ENCODE measurements at places on chromosomes 4 and X.

GRCh38 chr4:96241819-96242218 lies 401.9 kb downstream of the PDHA2 start:
- DNase-seq = no peak

- no peak for DNase-seq
Measured at GRCh38 chr4:140672416-140672815, 83.8 kb downstream of the TBC1D9 start.

GRCh38 chrX:74325130-74326059 lies 21.4 kb downstream of the ZCCHC13 start:
- DNase-seq = no peak

DNA sequence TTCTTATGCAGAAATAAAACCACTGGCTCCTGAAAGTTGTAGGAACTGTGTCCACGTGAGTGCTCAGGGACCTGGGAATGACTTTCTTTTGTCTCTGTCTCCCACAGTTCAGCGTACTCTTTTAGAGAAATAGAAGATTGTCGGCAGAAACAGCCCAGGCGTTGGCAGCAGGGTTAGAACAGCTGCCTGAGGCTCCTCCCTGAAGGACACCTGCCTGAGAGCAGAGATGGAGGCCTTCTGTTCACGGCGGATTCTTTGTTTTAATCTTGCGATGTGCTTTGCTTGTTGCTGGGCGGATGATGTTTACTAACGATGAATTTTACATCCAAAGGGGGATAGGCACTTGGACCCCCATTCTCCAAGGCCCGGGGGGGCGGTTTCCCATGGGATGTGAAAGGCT lies 11.2 kb upstream of the XG start:
- no peak for DNase-seq

- peak; percentile 53 for DNase-seq
Measured at GRCh38 chr4:153438916-153439756, 27.0 kb upstream of the TMEM131L start.

DNA sequence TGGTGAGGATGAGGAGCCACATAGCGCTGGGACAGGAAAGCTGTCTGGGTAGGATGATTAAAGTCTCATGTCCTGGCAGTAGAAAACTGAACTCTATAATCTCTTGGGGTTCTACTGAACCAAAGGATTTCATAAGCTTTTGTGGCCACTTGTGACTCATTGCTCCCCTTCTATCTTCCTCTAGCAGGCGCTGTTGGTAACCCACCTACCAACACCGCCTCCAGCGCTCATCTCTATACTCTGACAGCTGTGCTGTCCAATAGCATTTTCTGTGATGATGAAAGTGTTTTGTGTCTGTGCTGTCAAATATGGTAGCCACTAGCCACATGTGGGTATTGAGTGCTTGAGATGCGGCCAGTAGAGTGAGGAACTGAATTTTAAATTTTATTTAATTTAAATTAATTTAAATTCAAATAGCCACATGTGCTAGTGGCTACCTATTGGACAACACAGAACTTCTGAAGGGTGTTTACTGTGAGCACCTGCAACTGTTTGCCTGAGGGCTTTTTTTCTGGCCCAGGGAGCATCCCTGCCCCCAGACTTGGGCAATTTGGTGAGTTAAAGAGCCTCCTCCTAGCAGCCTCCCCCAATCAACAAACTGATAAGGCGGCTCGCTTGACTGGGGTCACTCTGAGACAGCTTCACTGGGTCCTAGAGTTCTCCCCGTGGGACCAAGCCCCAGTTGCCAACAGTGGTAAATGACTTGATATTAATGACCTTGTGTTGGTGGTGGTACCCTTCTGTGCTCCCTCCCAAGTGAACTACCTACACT lies 169.2 kb upstream of the ATP6AP2 start:
- no peak for DNase-seq

- DNase-seq = no peak
Measured at GRCh38 chr4:147768113-147768512, 36.2 kb downstream of the ARHGAP10 start.

All from stimulated activated naive B cell treated with anti-CD40 and anti-IgM and Interleukin-4, amounts not matched to agents 10 μg/mL and 1 μg/mL and 100 μg/mL, for 72 hours (primary cell).